Right hindlimb (tissue), 1 donor: ENCODE measurements at places on chromosomes 12 and 14.

DNA sequence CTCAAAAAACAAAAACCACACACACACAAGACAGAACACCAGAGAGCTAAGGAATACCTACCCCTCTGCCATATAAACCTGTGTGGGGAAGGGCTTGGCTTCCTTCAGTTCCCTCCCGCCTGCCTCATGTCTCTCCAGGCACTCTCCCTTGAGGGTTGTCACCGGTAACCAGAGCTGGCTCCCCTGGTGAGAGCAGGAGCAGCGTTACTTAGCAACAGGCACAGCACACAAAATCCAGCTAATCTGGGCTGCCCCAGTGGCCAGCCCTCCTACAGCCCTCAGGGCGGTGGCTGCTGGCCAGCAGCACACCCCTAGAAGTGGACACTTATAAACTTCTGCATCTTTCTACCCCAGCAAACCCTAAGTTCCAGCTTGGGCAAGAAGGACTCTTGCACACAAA is 21.6 kb upstream of the NR4A1 start:
- DNase-seq = no peak

DNA sequence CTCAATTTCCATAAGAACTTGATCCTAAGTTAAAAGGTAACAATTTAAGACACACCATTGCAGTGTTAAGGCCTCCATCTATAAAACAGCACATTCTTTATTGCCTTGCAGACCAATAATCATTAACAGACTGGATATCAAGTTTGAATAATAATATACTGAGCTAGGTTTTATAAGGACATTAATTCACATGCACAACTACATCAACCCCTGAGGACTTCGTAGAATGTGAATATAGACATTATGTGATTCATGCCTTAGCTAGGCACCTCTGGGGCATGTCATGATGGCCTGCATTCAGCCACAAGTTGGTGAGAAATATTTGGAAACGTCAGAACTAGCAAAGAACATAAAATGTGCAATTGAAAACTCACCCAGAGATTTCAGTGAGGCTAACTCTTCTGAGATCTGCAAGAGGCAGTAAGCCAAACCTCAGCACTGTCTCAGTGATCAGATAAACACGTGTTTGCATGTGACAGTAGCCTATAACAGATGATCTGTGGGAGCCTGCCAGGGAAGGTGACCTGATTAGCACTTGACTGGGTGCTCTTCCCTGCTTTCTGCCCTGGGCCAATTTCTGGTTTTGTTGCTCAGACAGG is 492.2 kb downstream of the FLRT2 start:
- DNase-seq = no peak

DNA sequence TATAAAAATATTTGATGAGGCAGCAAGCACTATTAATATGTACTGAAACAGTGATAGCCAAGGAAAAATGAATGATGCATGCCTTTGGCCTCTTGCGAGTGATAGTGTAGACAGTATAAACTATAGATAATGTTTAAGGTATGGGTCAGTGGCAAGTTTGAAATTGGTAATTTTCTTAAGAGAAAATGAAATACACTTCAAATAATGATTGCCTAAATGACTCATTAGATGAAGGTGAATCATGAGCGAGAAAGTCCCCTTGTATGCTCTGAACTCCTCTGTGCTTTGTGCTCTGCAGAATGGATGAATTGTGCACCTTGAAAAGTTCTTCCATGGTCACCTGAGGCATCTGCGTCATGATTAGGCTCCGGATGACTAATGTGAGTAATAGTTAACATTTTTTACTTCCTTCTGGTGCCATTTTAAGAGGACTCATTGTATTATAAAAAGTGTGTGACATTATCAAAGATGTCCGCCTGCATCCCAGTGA is 84.9 kb upstream of the RTL1 start:
- DNase-seq = no peak

- no peak for DNase-seq
Measured at GRCh38 chr14:71336489-71337192, 429.4 kb downstream of the PCNX1 start.

DNA sequence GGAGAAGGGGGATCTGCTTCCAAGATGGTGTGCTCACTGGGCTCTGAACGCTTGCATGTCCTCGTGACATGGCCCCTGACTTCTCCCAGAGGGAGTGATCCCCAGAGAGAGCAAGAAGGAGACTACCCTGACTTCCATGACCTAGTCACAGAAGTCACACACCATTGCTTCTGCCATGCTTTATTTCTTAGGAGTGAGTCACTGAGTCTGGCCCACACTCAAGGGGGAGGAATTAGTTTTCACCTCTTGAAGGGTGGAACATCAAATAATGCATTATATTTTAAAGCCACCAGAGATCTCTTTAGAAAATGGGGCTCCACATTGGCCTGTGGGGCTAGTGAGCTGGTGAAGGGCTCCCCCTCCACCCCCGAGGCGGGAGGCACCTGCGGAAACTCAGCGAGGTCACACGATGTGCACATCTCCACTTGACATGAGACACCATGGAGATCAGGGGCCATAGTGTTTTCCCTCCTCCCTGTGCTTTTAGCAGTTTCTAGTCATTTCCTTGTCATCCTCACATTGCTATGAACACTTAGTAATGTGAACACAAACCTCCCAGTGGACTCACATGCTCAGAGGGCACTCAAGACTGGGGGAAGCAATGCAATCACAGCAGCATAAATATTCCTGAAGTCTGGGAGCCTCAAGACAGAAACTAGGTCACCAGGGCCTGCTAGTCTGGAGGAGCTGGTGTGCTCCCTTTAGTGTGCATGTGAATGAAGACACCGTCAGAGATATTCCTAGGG is 87.4 kb upstream of the FZD10 start:
- no peak for DNase-seq
